ENCODE measurements at places on chromosomes 4 and X.
A peak's percentile ranks its signal among the peaks of the same experiment; 100 is the strongest.

DNA sequence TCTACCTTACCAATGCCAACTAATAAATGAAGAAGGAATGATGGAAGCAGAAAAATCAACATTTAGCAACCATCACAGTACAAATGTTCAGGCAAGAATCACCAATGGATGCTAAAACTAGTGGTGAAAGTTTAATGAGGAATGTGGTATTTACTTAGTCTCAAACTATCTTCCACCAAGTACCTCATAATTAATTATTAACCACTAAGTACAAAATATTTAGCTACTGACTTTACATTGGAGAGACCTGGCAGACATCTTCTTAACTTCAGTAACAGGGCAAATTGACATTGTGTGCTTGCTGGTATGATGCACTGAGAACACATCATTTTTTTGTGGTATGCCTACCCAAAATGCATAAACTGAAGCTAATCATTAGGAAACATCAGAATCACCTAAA, 82.4 kb downstream of the DLG3 start:
- DNase-seq: peak; percentile 68

GRCh38 chr4:11624370-11624769, 195.7 kb upstream of the HS3ST1 start:
- DNase-seq: no peak

DNA sequence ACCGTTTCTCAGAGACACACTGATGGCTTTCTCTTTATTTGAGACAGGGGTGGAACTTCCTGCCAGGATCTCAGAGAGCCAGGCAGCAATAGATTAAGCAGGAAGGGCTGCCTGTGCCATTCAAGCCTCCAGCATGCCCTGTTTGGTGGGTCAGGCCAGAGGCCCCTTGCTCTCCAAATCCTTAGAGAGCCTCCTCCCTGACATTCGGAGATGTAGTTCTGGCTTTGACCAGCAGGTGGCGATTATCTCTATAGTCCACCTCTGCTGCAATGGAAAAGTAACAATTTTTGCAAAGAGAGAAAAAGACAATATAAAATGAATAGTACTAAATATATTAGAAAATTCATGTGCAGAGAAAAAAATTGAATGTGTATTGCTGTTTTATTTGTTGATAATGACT, 93.9 kb downstream of the NXF2B start:
- peak; percentile 6 for DNase-seq

DNA sequence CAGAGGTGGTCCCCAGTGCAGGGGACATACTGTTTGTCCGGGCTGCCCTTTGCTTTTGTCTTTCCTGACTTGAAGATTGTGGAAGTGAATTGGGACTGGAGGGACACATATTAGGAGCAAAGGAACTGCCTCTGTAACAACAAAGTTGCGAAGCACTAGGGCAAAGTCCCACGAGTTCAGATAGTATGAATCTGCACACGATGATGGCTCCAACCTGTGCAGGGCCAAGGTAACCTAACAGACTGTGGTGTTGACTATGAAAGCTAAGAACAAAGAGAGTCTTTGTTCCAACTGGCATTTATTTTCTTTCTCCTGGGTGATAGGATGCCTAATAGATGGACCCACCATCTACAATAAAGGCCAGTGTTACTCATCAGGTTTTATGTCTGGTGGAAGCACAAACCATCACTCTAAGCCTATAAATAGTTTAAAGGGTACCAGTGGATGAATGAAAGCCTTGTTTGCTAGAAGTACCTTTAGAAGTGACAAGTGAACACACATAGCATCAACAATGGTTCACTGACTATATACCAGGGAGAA, 71.8 kb downstream of the TMA16 start:
- DNase-seq: peak; percentile 58

GRCh38 chr4:41934514-41934900, 722 bp upstream of the TMEM33 start:
- DNase-seq: no peak

DNA sequence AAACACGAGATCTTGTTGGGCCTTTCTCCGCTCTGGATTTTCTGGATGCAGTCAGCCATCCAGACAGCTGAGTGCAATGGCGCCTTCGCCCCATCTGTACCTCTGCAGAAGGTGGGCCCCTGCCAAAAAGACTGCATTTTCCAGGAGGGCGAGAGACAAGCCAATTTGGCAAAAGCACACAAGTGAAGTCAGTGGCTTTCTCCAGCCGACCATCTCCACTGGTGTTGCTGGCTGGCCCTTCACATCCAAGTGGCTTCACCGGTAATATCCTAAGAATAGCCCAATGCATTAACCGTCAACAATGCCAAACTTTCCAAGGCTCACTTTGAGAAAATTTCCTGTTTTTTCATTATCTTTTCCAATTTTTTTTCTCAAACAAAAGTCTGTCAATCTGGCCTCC, 96.2 kb upstream of the MXRA5 start:
- DNase-seq: no peak

DNA sequence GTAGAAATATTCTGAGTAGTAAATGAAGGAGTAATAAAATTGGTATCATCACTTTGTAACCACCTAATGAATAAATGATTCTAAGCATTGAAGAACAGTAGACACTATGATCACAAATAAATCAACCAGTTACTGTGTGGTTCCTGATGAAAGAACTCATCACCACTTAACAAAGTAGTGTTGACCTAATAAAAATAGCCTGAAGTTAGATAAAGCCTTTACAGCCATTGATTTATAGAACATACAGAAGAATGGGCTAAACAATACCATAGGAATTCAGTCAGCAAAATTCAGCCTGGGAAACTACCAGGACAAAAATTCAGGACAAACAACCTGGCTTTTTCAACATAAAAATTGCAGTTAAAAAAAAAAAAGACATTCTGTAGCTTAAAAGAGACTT, 9.0 kb downstream of the SLC30A9 start:
- DNase-seq: no peak

DNA sequence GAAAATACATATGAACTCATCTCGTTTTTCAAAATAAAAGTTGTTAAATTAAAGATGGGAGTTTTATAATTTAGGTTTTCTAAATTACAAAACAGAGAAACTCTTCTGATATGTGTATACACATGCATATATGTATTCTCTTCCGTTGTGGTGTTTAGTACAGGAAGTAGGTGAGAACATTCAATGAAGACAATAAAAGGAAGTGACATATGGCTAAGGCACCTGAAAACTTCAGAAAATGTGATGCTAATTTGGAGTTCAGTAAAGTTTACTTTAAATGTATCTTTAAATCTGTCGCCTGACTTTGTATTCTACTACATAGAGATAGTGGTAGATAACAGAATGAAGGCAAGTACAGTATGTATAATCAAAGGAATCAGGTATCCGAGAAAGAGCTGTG, 33.5 kb upstream of the ITM2A start:
- no peak for DNase-seq

DNA sequence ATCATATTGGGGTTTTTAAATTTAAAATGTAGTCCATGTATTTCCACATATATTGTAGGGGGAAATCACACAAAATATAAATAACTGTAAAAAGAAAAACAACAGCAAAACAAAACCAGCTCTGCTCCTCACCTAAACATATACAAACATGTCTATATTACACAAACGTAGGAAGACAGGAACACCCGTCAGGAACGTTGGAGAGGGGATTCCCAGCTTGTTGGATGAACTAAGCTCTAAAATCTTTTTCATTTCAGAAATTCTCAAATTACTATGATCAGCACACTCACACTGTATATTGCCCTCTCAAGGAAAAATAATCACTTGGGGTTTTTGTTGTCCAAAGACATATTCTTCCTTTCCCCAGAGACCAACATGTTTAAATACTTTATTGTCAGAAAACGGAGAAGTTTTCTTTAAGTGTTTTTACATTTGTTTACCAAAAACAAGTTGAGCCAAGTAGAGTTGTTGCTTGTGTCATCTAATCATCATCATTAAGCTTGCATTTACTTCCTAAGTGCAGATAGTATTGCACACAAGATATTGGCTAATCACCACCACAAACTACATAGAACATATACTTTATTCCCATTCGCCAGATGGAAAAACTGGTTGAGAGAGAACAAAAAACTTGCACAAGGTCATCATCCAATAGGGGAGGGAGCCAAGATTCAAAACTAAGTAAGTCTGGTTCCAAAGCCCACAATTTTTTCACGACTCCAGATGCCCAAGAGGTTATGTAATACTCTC, 2.4 kb upstream of the TLR10 start:
- no peak for DNase-seq
